ENCODE measurements at places on chromosomes 2 and 18.

- no peak for DNase-seq
Measured at GRCh38 chr2:224666951-224667553, 49.1 kb downstream of the CCDC195 start.

DNA sequence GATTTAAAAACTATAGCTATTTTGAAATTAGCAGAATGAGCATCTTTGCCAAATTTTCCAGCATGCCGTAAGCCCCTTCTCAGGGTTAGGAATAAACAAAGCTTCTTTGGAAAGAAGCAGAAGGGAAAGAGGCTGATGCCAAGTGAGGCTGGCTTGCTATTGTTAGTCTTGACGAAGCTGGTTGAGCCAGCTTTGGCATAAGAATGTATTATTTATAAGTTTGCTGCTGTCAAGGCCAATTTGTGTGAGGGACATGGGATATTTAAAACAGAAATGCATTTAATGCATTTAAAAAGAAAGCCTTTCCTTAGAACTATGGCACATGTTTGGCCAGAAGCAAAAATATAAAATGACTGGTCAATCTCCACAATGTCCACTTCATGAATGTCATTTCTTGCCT is 52.5 kb upstream of the TTN start:
- no peak for DNase-seq

GRCh38 chr2:189233527-189233926 is 54.0 kb upstream of the COL5A2 start:
- DNase-seq = no peak

DNA sequence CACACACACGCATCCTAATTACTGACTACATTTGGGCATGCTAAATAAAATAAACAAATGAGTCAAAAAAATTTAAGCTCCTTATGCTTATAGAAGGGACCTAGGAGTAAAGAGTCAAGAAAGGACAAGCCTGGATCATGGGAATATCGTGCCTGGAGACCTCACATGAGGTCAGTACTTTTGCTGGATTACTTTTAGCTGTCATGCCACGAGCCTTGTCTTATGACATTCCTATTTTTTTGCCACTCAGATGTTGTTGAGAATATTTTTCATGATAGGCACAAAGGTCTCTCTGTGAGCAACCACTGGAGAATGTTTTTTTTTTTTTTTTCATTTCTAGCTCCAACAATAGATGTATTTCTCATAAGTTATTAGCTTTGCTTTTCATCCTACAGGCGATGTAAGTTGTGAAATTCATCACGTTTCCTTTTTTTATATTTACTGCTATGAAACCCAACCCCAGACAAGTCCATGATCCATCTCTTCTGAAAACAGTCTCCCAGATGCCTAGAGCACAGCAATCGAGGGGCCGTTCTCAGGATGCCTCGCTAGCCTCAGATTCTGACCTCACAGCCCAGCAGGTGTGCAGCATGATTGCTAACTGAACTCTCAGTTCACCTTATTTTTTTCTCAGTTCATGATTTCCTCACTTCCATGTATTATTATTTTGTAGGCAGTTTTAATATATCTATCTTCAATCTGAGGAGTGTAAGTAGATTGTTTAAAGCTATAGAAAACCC is 464.5 kb downstream of the IRS1 start:
- DNase-seq = no peak

- DNase-seq = no peak
Measured at GRCh38 chr2:175097297-175097696, 70.7 kb downstream of the ATF2 start.

GRCh38 chr2:26516781-26517180 is 38.9 kb upstream of the OTOF start:
- no peak for DNase-seq

- DNase-seq = no peak
Measured at GRCh38 chr2:231299267-231299666, 96.2 kb upstream of the B3GNT7 start.

DNA sequence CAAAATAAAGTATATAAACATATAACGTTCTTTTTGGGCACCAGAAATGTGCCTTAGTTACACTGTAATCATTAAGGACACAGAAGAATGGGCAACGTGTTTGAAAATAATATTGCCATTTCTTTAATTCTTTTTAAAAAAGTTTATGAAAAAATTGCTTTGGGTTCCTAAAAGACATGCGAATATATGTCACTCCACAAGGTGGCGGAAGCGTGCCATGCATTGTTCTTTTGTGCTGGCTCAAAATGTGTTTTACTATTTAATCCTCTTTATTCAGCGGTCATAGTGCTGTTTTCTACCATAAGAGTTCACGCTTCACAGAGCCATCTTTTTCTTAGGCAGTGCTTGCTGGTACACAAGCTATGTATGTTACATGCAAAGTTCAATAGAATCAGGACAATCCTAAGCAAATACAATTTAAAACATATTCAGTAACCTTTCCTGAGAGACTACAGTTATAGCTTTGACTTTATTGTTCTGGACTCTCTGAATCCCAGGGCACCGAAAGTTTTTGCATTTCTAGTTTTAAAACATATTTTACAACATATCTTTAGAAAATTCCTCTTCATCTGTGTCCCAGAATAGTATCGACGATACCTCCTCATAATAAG is 147.8 kb upstream of the ERBB4 start:
- DNase-seq = peak; percentile 45

DNA sequence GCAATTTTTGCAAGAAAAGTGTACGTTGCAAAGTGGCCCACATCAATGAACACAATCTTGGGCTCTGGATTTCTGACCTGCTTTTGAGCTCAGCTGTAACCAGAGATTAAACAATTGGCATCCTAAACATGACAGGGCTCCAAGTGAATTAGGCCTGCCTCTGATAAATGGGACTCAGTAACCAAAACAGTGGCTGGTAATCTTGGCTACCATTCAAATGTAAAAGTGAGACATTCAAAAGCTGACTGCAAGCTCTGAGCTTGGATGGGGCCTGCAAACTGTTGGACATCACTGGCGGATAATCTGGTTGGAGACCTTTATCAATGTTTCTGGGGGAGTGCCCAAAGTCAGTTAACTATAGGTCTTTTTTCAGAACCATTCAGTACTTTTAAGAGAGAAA is 160.7 kb downstream of the RAB3GAP1 start:
- no peak for DNase-seq

- DNase-seq = no peak
Measured at GRCh38 chr2:165205865-165206264, 2.0 kb upstream of the SCN3A start.

GRCh38 chr18:59697236-59697932 is at the start of gene CCBE1:
CCBE1 (minus strand) TSS chr18:59697423.
- peak; percentile 59 for DNase-seq

- DNase-seq = no peak
Measured at GRCh38 chr2:6986912-6987361, 69.7 kb downstream of the RNF144A start.

GRCh38 chr2:101762451-101763171 is 65.1 kb downstream of the MAP4K4 start:
- no peak for DNase-seq

DNA sequence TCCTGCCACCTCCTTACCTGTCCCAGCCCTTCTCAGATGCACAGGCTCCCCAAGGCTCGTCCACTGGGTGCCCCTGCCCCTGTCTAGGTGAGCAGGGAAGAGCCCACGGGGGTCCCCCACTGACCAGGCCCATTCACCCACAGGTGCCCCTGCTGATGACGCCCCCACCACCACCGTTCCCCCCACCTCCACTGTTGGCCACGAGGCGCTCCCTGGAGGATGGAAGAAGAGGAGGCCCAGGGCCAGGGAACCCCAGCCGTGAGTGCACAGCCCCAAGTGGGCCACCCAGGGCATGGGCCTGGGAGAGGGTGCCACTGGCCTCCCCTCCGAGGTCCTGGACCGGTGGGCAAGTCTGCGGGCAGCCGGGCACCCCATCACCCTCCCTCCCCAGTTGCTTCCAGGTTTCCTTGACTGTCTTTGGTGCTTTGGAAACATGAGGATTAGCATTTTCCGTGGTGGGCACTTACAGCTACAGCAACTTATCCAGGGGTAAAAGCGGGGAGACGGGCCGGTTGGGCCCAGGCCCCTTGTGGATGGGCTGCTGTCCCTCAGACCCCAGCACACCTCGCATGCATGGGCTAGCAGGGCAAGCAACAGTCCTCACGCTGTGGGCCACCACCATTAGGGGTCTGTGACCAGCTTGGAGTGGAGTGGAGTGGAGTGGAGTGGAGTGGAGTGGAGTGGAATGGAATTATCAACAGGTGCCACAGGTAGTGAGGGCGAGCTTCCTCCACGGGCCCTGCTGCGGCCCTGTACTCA is 13.2 kb upstream of the KLHL30 start:
- no peak for DNase-seq

DNA sequence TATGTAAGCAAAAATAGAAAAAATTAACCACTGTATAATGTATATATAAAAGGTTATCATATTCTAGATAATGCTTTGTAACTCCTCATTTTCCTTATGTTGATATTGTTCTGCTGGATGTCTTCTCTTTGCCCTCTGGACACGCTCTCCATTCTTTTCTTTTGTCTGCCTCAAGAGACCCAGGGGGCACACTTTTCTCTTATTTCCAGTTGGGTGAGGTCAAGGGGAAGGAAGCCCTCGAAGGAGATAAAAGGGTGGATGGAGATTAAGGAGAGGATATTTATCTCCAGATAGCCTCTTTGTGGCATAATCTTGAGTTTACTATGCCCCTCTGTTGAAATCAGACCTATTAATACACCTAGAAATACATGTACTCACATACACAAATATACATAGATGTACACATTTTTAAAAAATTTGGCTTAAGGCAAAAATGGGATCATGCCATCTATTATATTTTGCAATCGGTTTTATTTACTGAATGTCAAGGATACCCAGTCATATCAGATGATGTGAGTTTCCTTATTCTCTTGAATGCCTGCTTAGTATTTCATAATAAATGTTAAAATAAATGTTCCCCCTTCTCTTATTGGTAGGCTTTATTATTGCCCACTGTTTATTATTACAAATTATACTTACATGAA is 65.3 kb downstream of the LCLAT1 start:
- no peak for DNase-seq

DNA sequence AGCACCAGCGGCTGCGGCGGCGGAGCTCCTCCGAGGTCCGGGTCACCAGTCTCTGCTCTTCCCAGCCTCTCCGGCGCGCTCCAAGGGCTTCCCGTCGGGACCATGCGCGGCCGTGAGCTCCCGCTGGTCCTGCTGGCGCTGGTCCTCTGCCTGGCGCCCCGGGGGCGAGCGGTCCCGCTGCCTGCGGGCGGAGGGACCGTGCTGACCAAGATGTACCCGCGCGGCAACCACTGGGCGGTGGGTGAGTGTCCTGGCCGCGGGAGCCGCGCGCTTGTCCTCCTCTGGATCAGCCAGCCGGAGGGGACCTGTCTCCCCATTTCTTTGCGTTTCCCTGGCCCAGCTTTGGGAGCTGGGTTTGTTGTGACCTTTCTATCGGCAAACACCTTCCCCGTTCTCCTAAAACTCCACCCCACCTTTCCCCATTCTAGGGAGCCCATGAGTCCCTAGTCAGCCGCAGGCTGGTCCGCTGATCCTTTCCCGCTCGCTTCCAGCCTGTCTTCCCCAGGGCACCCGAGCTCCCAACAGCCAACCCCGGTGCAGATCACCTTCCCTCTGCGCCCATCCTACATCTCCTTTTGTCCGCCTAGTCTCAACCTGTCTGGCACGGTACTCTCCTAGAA is 316 bp downstream of the GRP start:
- DNase-seq = no peak

DNA sequence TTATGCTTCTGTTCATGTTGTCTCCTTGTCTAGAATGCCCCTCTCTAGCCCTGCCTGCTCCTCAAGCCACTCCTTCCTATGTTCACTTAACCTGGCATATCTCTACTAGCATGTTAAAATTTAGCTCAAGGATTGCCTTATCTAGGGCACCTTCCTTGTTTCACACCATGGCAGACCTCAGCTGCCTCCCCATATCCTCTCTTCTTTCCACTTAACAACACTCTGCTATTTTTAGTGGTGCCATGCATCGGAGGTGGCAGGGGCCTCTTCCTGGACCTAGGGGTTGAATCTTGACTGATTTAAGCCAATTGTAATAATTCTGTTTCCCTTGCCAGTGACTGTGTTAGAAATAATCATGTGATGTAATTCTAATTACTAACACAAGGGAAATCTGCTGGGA is 36.9 kb upstream of the FAM98A start:
- no peak for DNase-seq

GRCh38 chr18:22267225-22267624 is 97.8 kb downstream of the GATA6 start:
- no peak for DNase-seq
